SJSA1 (cell line): ENCODE measurements at places on chromosomes 16 and 17.

- peak; percentile 28 for DNase-seq
Observed at GRCh38 chr16:10509534-10510025, 70.8 kb downstream of the EMP2 start.

- peak; percentile 39 for DNase-seq
Observed at GRCh38 chr17:67365738-67366192, 612 bp downstream of the PSMD12 start.

DNA sequence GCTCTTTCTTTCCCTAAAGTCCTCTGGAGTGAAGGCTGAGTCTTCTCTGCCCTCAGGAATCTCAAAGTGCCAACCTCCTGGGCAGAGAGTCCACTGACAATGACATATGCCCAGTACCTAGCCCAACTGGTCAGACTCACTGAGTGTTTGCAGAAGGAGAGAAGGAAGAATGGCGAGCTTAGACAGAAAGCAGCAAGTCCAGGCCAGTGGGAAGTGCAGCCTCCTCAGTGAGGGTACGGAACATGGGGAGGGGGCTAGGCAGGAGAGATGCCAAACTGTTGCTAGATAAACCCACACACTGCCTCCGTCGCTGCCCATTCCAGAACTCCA is 678 bp downstream of the EXOC7 start:
- DNase-seq, result no peak

DNA sequence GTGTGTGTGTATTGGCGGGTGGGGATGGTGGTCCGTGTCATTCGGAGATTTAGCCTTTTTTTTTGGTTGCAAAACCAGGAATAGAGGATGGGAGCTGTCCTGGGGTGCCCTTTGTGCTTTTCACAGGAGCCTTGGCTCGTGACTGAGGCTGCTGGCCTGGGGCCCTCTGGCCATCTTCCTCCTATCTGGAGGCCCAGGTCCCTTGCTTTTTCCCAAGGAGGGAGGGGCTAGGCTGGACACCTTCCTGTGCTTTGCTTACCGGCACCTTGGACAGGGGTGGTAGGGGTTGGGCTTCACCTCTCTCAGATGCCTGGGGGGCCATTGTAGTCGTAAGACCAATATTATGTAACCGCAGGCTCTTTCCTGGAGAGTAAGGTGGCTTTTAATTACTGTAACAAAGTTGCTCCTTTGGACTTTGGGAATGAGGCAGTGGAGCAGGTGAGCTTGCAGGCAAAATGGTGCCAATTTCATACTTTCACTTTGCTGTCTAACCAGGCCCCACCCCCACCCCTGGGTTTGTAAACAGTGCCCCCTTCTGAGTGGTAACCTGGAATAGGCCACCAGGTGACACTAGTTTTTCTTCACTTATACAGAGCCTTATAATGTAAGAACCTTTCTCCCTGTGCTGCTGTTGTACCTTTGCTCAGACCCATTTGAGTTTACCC is 1.2 kb downstream of the DYNLL2 start:
- DNase-seq, result no peak

- no peak for DNase-seq
Observed at GRCh38 chr16:30622455-30623032, 12.4 kb upstream of the ZNF689 start.

- no peak for DNase-seq
Observed at GRCh38 chr16:10968498-10968897, 24.1 kb downstream of the CLEC16A start.

DNA sequence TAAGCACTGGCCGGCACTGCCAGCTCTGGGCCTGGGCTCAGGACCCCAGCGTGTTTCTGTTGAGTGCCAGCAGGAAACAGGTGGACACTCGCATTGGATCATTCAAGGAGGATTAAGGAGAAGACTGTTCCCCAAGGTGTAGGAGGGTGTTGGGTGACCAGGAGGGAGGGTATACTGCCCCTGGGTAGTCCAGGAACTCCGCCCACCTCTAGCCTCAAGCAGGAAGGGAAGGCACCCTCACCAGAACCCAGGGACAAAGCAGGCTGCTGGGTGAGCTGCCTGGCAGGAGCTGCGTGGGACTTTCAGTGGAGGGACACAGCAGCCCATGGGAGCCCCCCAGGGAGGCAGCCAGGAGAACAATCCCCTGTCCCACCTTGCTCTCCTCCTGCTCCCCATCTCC is 7.7 kb upstream of the RAB37 start:
- no peak for DNase-seq

DNA sequence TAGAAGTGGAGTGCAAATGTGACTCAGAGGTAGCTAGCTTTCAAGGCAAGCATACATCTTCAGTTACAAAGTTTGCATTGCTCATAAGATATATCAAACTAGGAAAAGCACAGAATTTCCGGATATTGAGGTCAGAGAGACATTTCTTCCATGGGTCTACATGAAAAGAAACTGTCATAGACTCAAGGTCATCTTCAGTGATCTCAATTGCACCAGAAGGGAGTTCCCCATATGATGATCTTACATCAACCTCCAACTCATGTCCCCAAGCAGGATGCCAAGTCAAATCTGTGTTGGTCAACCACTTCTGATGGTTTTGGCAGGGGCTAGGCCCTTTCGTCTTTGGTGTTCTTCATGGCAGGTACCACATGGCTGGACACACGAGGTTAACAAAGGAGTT is 459.9 kb upstream of the MAF start:
- DNase-seq, result no peak

GRCh38 chr16:9040800-9041412 is 50.5 kb upstream of the HAPSTR1 start:
- no peak for DNase-seq

DNA sequence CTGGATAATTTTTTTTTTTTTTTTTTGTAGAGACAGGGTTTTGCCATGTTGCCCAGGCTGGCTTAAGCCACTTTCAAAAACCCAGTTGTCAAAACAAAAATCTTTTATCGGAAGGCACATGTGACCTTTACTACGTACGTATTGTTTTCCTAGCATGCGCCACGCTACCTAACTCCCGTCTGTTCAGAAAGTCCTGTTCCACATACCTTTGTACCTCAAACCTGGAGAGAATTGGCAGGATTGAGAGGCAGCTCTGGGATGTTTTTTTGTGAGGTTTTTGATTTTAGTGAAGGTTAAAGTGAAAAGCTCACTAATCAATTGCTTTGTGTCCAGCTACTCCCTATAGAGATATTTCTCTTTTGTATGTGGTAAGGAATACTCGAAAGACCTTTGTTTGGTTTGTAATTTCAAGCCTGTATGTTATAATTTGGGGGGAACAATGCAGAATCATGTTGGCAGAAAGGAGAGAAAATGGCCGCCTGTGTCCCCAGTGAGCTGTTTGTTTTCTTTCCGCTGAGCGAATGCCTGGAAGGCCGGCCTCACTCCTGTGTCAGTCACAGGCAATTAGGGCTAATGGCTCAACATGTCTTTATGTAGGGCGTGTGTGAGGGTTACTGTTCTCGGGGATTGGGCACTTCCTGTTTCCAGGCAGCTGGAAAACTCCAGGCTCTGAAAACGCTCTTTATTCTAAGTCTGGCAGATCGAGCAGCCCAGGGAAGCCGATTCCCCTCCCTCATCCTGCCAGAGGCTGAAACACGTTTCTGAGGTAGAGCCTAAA is 60.8 kb upstream of the CLEC18A start:
- DNase-seq, result no peak

DNA sequence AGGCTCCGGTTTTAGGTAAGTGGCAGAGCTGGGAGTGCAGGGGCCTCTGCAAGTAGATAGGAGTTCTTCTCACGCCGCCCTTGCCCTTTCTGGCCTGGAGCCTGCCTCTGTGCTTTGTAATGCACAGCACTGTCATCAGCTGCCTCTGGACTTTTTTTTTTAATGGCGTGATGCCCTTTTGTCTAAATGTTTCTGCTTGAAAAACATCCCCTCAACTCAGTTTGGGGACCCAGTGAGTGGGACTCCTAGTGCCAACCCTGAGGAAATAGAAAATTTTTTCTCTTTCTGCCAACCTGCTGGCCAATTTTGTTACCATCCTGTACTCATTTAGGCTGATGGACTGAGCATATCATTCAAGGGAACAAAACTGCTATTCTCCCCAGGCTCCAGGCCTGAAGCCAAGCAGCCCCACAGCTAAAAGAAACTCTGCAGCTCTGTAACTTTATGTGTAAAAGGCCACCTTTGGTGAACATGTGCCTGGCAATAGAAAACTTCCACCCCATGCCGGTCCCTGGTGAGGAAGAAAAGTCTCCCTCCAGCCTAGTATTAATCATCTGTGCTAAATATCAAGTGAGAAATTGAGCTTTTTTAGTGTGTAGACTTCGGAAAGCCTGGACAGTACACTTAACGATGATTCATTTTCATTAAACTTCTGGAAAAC is 22.5 kb downstream of the SLC6A2 start:
- no peak for DNase-seq

DNA sequence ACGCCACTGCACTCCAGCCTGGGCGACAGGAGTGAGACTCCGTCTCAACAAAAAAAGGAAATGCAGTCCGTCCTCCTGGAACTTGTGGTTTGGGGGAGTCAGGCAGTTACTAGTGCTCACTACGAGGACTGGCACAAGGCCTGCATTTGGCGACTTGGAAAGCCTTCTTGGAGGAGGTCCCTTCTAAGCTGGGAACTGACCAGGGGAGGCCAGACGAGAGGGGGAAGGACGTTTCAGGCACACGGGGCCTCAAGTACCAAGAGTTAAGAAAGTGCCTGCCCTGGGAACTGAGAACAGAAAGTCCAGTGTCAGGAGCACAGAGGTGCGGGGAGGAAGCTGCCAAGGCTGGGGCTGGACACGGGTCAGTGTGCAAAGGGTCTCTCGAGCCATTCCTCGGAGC is 89.9 kb downstream of the ABR start:
- no peak for DNase-seq

- no peak for DNase-seq
Observed at GRCh38 chr17:80287806-80288567, 27.3 kb downstream of the RNF213 start.

GRCh38 chr17:7083592-7083991 is 3.5 kb upstream of the CLEC10A start:
- no peak for DNase-seq

- DNase-seq, result no peak
Observed at GRCh38 chr16:68228652-68229051, 7.3 kb downstream of the ESRP2 start.

DNA sequence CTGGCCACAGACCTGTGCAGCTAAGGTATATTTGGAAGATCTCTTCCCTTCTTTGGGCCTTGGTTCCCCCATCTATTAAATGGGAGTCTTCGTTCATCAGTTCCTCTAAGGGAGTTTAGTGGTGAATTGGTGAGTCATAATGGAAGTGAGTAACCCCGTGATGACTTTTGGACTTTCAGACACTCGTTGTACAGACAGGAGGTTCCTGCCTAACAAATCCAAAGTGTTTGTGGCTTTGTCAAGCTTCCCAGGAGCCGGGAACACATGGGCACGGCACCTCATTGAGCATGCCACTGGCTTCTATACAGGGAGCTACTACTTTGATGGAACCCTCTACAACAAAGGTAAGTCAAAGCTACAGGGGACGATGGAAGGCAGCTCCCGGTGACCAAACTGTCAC is 40.4 kb downstream of the WSCD1 start:
- DNase-seq, result no peak

DNA sequence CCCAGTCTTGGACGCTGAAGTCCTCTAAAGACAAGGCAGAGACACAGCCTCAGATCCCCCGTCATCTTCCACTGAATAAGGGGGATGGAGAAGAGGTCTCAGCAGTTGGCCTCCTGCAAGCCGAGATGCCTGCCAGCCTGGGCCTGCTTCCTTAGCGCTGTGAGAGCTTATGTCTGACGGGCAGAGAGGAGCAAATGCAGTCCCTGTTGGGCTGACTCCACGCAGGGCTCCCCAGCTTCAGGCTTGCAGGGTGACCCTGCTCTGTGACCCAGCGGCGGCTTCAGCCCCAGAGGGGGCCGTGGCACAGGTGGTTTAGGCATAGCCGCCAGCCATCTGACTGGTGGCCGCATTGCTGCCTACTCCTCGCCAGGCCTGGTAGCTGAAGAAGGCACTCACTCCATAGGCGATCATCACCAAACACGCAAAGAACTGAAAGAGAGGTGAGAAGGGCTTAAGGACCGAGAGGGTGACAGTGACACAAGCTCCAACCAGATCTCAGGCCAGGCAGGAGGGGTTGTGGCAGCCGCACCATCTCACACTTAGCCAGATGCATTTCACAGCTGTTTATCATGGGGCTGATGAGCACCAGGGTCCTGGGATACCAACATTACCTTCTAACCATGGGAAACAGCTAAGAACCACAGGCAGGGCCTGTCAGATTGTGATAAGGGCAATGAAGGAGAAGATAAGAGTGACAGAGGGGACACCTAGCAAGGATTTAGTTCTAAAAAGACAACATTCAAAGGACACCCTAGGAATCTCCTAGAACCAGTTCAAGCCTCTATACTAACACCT is 11.7 kb downstream of the ARL2BP start:
- DNase-seq, result no peak

DNA sequence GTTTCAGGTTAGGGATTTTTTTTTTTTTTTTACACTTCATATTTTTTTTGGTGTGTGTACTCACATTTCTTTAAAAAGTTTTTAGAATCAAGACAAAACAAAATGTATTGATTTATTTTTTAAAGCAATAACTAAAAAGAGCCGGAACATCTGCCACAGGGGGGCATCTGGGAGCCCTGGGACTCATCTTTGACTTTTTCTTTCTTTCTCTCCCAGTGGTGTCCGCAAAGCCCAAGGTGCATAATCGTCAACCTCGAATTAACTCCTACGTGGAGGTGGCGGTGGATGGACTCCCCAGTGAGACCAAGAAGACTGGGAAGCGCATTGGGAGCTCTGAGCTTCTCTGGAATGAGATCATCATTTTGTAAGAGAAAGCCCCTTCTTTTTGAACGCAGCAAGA is 36.3 kb downstream of the WWP2 start:
- peak; percentile 15 for DNase-seq

DNA sequence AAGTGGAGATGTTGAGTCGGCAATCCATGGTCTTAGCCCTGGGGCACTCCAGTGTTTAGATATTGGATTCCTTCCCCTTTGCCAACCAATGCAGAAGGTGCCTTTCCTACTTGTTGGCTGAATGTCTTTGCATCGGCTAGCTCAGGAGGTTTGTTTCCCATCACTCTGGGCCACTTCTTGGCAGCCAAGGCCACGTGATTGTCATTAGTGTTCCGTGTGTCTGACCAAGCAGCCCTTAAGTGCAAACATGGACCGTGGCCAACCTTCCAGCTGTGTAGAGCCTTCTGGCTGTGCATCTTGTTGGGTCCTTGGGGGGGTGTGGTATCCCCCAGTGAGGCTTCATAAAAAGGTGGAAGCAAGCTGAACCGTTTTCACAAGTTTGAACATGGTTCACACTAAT is 66.0 kb downstream of the GNAO1 start:
- no peak for DNase-seq

GRCh38 chr16:27347930-27348685 is 34.3 kb downstream of the IL4R start:
- no peak for DNase-seq
